Placental epithelial cell (primary cell): ENCODE measurements at places on chromosomes 2 and 18. TPM values are rescaled to one million over a fixed set of nuclear protein-coding genes. Genes with fewer than 3 reads are reported as not detected.

The SLC20A1 gene
- total RNA-seq = 13.3 and 14.1 TPM in 2 replicates

The TTN gene
- under 0.01 TPM in 2 replicates for total RNA-seq

The SERPINB5 gene
- total RNA-seq = 7.9 and 24.2 TPM in 2 replicates

The INHA gene
- total RNA-seq = 2.5 and 4.7 TPM in 2 replicates
